ENCODE measurements at places on chromosomes 6 and 20. TPM values are rescaled to one million over a fixed set of nuclear protein-coding genes. Genes with fewer than 3 reads are reported as not detected.

DNA sequence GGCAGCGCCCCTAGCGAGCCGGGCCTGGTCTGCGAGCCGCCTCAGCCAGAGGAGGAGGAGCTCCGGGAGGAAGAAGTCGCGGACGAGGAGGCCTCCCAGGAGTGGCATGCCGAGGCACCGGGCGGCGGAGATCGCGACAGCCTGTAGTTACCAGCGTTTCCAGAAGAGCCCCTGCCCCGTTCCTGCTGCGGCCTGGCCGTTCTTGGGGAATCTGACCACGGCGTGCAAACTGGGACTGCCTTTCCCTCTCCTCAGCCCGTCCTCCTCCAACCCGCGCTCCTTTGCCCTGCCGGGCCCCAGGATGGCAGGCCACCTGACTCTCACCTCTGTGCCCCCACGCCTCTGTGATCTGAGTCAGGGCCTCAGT, 802 bp downstream of the HDGFL1 start:
- no peaks in the 10 kb centered on the region for H3K4me1 ChIP-seq
- H3K27ac ChIP-seq: no peak overlapping the region
- no peak overlapping the region for H3K4me3 ChIP-seq

DNA sequence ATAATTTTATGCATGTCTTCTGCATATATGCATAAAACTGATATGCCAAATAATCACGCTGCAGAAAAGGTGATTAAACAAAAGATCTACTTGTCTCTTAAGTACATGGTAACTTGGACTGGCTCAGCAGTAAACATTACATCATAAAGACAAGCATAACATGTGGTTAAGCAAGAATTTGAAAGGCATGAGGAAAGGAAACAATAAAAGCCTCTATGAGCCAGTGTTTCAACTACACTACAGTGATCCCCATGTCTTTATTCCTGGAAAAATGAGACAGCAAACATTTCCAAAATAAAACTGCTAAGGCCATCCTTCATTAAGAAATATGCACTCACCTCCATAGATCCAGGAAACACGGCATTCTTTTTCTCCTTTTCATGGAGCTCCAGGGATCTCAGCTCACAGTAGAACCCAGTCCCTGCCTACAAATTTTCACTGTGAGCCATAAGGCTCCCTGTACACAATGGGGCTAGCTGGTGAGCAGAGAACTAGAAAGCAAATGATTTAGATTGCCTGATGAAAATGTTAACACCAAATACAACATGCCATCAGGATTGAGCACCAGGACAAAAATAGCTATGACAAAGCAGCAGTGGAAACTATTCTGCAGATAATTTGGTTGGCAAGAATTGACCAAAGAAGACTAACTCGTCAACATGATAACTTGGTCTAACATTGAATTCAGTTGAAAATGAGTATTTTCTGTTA, 156.1 kb downstream of the COL21A1 start:
- H3K4me1 ChIP-seq: no peaks in the 10 kb centered on the region
- no peak overlapping the region for H3K27ac ChIP-seq
- no peaks in the 10 kb centered on the region for H3K36me3 ChIP-seq
- no peak for DNase-seq

- peaks cover 6% of the 10 kb centered on the region for H3K27me3 ChIP-seq
- DNase-seq: no peak
- H3K4me3 ChIP-seq: no peak overlapping the region
- H3K27ac ChIP-seq: no peak overlapping the region
Observed at GRCh38 chr20:40571639-40572038, 117.4 kb downstream of the MAFB start.

DNA sequence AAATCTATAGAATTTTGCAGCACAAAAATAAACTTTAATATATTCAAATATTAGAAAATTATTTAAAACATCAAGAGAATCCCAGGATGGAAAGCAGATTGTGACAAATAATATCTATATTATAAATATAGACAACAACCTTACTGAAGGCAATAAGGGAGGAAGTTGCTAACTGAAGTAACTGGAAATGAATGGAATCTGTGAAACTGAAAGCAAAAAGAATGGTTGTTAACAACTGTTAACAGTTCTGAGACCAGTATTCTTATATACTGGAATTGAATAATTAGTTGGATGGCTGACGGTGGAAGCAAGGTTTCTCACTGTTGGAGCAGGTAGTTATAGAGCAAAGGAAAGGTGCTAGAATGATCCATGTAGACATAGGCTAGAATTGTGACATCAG, 220.4 kb downstream of the PLCB1 start:
- no peaks in the 10 kb centered on the region for H3K36me3 ChIP-seq
- DNase-seq: no peak
- no peak overlapping the region for H3K4me3 ChIP-seq
- H3K4me1 ChIP-seq: peaks cover 2% of the 10 kb centered on the region

DNA sequence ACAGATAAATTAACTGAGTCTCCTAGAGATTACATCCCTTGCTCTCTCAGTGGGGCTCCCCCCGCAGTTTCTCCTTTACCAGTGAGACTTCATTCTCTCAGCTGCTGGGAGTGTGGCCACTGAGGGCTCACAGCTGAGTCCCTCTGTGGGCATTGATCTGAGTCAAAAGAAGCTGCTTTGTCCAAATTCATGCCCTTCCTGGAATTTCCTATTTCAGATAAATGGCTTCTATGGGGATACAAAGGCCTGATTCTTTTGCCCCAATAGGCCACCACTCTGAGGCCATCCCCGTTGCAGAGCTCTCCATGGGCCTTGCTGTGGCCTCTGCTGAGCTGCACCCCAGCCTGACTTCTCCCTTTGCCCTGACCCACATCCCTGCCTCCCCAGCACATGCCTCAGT, 10.0 kb downstream of the CST5 start:
- H3K4me1 ChIP-seq: no peaks in the 10 kb centered on the region
- DNase-seq: no peak
- H3K27me3 ChIP-seq: peaks cover 19% of the 10 kb centered on the region
- H3K36me3 ChIP-seq: no peaks in the 10 kb centered on the region
- H3K27ac ChIP-seq: no peak overlapping the region
- H3K4me3 ChIP-seq: no peak overlapping the region

DNA sequence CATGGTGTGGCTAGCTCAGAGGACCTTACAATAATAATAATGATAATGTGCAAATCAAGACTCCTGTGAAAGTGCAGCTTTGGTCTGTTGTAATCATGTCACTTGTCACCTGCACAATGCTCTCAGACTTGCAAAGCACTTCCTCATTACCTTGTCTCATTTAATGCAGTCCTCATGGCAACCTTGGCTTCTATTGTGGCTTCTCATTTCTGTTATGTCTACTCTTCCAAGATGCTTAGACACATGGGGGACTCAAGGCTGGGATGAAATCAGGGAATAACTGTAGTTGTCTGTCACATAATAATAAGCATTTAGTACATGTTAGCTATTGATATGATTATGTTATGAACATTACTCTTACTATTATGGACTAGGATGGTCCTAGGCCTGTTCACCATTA, 484.2 kb downstream of the PTPRT start:
- no peaks in the 10 kb centered on the region for H3K4me1 ChIP-seq
- H3K27me3 ChIP-seq: no peaks in the 10 kb centered on the region
- no peaks in the 10 kb centered on the region for H3K36me3 ChIP-seq
- H3K27ac ChIP-seq: no peak overlapping the region
- no peak for DNase-seq

GRCh38 chr20:52402950-52403349, 211.4 kb upstream of the ZFP64 start:
- peaks cover 6% of the 10 kb centered on the region for H3K36me3 ChIP-seq
- peak overlapping the region; percentile 35 for H3K27ac ChIP-seq
- H3K4me1 ChIP-seq: peaks cover 42% of the 10 kb centered on the region
- no peaks in the 10 kb centered on the region for H3K27me3 ChIP-seq
- DNase-seq: no peak

- H3K27ac ChIP-seq: no peak overlapping the region
- no peaks in the 10 kb centered on the region for H3K36me3 ChIP-seq
- peaks cover 9% of the 10 kb centered on the region for H3K4me1 ChIP-seq
- no peak for DNase-seq
Observed at GRCh38 chr20:13338999-13339411, 117.9 kb downstream of the ISM1 start.

DNA sequence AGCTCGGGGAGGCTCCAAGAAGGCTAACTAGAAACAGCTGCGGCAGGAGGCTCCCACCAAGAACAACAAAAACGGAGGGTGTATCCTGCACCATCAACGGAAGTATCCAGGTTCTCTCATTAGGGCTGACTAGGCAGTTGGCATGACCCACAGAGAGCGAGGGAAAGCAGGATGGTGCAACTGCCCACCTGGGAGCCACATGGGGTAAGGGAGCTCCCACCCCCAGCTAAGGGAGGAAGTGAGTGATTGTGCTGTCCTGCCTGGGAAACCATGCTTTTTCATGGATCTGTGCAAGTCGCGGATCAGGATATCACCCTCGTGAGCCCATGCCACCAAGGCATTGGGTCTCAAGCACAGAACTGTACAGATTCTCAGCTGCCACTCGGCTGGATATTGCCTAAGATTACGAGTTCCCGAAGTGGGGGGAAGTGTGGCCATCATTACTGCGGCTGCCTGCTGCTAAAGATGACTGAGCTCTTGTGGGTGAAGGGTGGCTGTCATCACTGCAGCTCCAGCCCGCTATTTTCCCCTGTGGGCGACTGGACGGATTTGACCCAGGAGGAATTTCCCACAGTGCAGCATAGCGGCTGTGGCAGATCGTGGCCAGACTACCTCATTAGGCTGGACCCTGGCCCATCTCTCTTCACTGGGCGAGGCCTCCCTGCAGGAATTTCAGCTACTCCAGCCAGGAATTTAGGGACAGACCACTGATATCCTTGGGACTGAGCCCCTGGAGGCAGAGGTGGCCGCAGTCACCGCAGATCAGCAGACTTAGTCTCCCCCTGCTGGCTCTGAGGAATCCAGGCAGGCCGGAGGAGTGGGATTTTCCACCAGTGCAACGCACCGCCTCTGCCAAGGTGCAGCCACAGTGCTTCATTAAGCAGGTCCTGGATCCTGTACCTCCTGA, 515.7 kb downstream of the FRK start:
- no peaks in the 10 kb centered on the region for H3K27me3 ChIP-seq
- no peak overlapping the region for H3K27ac ChIP-seq
- H3K4me3 ChIP-seq: no peak overlapping the region
- no peak for DNase-seq
- no peaks in the 10 kb centered on the region for H3K36me3 ChIP-seq

GRCh38 chr6:130838951-130839350, 11.7 kb downstream of the SMLR1 start:
- H3K27ac ChIP-seq: no peak overlapping the region
- DNase-seq: no peak
- peaks cover 4% of the 10 kb centered on the region for H3K4me1 ChIP-seq
- no peaks in the 10 kb centered on the region for H3K36me3 ChIP-seq

GRCh38 chr6:12601881-12602280, 114.7 kb upstream of the PHACTR1 start:
- no peaks in the 10 kb centered on the region for H3K36me3 ChIP-seq
- DNase-seq: no peak
- H3K4me1 ChIP-seq: no peaks in the 10 kb centered on the region

- no peak overlapping the region for H3K4me3 ChIP-seq
- no peak for DNase-seq
- no peaks in the 10 kb centered on the region for H3K27me3 ChIP-seq
- no peak overlapping the region for H3K27ac ChIP-seq
- H3K4me1 ChIP-seq: peaks cover 36% of the 10 kb centered on the region
- H3K36me3 ChIP-seq: peaks cover 1% of the 10 kb centered on the region
Observed at GRCh38 chr6:139277161-139277560, 14.6 kb downstream of the TXLNB start.

GRCh38 chr20:39356908-39357307, 394.8 kb downstream of the DHX35 start:
- no peak for DNase-seq
- H3K27ac ChIP-seq: no peak overlapping the region
- peaks cover 5% of the 10 kb centered on the region for H3K27me3 ChIP-seq
- H3K4me3 ChIP-seq: no peak overlapping the region
- no peaks in the 10 kb centered on the region for H3K36me3 ChIP-seq
- no peaks in the 10 kb centered on the region for H3K4me1 ChIP-seq

GRCh38 chr6:158677906-158678578, 28.2 kb downstream of the SYTL3 start:
- H3K36me3 ChIP-seq: peaks cover 67% of the 10 kb centered on the region
- DNase-seq: no peak
- no peak overlapping the region for H3K4me3 ChIP-seq
- no peak overlapping the region for H3K27ac ChIP-seq
- no peaks in the 10 kb centered on the region for H3K27me3 ChIP-seq

DNA sequence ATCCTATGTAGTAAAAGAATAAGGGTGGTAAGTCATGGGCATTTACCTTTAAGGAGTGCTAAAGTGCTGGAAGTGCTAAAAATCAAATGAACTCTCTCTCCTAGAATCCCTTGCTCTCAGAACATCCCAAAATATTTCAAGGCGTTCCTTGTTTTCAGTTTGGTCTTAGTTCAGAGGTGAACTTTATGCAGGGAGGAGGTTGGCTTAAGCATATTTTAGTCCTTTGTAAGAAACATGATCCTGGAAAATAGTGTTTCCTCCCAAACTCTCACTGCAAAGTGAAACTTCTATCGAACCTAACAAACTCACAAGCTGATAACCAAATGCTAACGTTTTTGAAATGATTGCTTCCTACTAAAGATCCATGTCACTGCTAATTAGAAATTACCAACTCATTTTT, 231.4 kb downstream of the FOXC1 start:
- no peak overlapping the region for H3K4me3 ChIP-seq
- DNase-seq: no peak
- no peak overlapping the region for H3K27ac ChIP-seq

GRCh38 chr6:33863084-33863483, 59.3 kb upstream of the MLN start:
- H3K4me3 ChIP-seq: no peak overlapping the region
- no peak for DNase-seq
- H3K36me3 ChIP-seq: peaks cover 2% of the 10 kb centered on the region

DNA sequence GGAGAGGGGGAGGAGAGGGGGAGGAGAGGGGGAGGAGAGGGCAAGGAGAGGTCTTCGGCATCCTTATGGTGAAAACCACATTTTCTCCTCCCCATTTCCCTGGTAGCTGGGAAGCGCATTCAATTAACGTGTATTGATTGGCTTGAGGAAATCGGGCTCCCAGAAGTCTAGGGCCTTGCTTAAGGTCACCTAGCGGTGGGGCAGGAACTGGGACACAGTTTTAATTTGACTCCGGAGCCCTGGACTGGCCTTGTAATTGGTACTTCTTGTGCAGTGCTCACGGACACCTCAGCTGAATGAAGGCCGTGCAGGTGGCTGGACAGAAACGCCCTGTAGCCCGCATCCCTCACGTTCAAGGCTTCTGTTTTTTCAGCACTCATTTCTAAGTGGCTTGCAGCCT, 42.8 kb downstream of the CTCFL start:
- H3K4me1 ChIP-seq: peaks cover 9% of the 10 kb centered on the region
- H3K4me3 ChIP-seq: no peak overlapping the region
- no peak overlapping the region for H3K27ac ChIP-seq
- H3K36me3 ChIP-seq: no peaks in the 10 kb centered on the region

The SGK2 gene
- not detected for total RNA-seq

The MAFB gene
- not detected for total RNA-seq

The BCAS1 gene
- total RNA-seq: not detected

The ADGRG6 gene
- 1.6 TPM for total RNA-seq

The CTNNBL1 gene
- 75.9 TPM for total RNA-seq

The CASS4 gene
- 17.8 TPM for total RNA-seq

Data from activated CD8-positive, alpha-beta T cell treated with anti-CD3 and anti-CD28 coated beads, Interleukin-2, amount 10 ng/mL, durations not matched to agents 7 days and 5 days (primary cell).